ENCODE measurements at places on chromosomes 6 and 20. TPM values are rescaled to one million over a fixed set of nuclear protein-coding genes. Genes with fewer than 3 reads are reported as not detected.
A peak's percentile ranks its signal among the peaks of the same experiment; 100 is the strongest.

- no peak for DNase-seq
Measured at GRCh38 chr6:149948616-149949015, 6.8 kb downstream of the ULBP2 start.

GRCh38 chr20:34850969-34851368 is 21.7 kb downstream of the GGT7 start:
- DNase-seq: peak; percentile 45

RSPO3 gene
- total RNA-seq: 12.5 TPM

FAM83D gene
- total RNA-seq: 6.1 TPM
